ENCODE measurements at places on chromosomes 11 and 22. TPM values are rescaled to one million over a fixed set of nuclear protein-coding genes. Genes with fewer than 3 reads are reported as not detected.

RFPL2 gene
- total RNA-seq: not detected

IFITM10 gene
- 0.58 TPM for total RNA-seq

DGCR6L gene
- total RNA-seq: 74.2 TPM

CHST1 gene
- 0.15 TPM for total RNA-seq

All from smooth muscle cell of trachea (primary cell).